ENCODE measurements at places on chromosomes 3 and 15.

DNA sequence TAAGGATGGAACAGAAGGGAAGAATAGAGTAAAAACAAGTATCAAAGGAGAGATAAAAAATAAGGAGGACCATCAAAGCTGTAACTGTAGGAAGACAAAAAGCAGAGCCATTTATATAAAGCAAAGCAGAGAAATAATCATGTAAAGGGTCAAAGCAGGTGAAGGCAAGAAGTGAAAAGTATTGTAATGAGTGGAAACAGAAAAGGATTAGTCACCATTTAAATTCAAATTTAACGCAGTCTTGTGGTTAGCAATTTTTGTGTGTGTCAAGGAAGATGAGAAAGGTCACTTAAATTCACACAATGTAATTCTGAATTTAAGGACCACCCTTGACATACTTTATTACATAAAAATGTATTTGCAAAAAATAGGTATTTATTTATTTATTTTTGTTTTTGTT is 567.8 kb downstream of the ROBO1 start:
- DNase-seq: no peak

DNA sequence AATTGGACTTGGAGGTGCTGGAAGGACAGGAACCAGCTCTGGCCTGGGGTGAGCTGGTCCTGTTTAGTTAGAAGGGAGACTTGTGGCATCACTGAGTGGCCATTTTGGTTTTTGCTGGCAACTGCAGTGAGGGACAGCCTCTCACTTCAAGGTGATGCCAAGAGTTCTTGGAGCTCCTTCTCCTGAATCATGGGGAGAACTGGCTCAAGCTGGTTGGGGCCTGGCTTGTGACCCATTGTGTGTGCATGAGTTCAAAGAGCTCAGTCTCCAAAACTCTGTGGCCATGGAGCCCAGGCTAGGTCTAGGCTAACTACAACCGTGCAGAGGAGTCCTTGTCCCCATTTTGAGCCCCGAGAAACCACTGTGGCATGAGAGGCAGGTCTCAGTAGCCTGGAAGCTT is 60.1 kb upstream of the ZNF148 start:
- DNase-seq: no peak

DNA sequence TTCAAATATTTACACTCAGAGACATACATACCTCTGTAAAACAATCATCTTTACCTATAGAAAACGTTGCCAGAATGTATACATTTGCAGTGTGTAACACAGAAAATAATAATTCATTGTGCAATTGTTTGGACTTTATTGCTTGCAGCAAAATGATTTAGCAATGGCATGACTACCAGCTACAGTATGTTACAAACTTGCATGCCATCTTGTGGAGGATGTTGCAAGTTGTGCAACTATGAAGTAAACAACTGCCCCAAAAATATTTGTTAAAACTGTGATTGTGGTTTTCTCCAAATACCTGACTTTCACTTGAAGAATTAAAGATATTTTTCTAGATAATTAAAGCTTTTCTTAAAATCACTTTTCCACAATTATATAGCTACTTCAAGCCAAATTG is 27.1 kb upstream of the C3orf49 start:
- DNase-seq: no peak

DNA sequence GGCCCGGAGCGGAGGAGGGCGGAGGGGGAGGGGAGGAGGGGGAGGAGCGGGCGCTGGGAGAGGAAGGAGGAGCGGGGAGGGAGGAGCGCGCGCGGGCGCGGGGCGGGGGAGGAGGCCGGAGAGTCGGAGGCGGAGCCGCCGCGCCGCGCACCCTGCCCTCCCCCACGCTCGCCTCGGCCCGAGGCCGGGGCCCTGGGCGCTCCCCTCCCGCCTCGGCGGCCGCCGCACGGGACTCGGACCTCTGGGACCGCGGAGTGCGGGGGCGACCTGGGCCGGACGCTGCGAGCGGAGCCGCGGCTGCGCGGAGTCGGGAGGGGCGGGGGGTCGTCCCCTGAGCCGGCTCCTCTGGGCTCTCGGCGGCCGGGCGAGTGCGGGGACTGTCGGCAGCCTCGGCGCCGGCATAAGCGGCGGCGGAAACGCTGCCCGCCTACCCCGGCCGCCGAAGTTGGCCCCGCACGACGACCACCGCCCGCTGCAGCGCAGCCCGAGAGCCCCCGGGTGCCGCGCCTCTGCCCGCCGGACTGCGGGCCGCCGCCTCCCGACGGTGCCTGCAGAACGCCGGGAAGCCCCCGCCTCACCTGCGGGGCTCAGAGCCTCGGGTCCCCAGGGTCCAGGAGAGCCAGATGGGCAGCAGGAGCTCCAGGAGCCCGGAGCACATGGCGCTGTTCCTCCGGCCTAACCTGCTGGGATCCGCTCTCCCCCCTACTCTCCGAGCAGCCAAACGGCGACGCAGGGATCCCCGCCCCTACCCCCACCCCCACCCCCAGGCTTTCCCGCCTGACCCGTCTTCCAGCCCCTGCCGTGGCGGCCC is 406 bp upstream of the GABRB3 start:
- DNase-seq: no peak

DNA sequence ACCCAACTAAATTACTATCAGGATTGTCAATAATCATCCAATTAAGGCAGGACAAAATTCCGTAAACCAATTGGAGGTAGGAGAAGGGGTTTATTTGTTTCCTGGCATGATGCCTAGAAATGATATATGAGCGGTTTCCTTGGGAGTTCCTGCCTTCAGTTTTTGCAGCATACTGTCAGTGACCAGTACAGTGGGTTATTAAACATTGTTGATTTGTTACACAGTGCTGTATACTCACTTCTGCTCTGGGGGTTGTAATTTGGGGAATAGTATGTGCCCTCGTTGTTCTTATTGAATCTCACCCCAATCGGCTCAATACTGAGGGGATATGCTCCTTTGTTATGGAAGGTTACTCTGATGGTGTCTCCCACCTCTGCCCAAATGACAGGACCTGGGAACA is 22.2 kb downstream of the CP start:
- DNase-seq: no peak

- no peak for DNase-seq
Observed at GRCh38 chr3:109152320-109152719, 15.8 kb downstream of the C3orf85 start.

DNA sequence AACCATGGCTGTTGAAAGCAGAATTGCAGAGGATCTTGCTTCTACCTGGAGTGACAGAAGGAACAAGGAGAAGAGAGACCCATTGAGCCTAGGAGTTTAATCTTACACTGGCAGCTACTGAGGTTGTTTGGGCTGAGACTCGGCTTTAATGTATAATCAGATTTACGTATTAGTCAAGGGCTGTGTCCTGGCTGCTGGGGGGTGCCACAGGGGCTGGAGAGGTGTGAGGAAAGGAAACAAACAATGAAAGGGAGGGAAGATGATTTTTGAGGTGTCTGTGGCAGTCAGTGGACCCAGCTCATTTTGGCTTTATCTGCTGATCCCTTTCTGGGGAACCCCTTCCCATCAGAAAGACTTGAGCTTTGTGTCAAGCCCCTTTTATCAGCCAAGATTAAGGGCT is 95.7 kb downstream of the PRICKLE2 start:
- DNase-seq: no peak

GRCh38 chr3:7713724-7714123 is 787.9 kb upstream of the LMCD1 start:
- DNase-seq: no peak

DNA sequence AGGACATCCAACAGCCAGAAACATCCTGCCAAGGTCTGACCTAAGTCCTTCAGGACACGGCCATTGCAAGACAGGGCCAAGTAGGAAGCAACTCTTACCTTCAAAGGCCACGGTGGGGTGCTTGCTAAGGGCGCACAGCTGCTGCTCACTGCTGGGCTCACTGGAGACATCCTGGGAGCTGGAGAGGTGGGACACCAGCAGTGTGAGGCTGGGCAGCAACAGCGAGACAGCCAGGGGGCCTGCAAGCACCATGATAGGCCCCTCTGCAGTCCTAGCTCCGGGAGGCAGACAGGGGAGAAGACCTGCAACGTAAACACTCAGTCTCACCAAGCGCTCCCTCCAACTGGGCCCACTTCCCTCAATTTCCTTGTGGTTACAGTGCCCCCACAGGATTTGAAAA is 79.2 kb downstream of the SEMA5B start:
- DNase-seq: no peak
